CD4-positive, alpha-beta T cell treated with Interleukin-6 at 100 ng/mL for 8 hours (primary cell): ENCODE measurements at places on chromosomes 6 and 20.

DNA sequence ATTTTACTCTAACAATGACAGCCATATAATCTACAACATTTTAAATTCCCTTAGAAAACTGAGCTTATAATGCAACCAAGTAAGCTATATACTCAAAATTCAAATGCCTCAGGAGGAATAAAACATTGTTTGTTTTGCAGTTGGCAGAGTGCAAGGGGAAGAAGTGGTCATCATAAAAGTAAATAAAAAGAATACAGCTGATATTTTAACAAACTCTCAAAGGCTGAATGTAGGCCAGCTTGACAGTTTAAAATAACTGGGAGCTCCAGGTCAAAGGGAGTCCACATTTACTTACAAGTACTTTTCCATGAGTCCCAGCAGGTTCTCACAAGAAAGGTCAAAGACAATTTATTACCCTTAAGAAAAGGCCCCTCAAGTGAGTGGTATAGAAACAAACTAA is 589.8 kb downstream of the BCKDHB start:
- DNase-seq, result no peak

DNA sequence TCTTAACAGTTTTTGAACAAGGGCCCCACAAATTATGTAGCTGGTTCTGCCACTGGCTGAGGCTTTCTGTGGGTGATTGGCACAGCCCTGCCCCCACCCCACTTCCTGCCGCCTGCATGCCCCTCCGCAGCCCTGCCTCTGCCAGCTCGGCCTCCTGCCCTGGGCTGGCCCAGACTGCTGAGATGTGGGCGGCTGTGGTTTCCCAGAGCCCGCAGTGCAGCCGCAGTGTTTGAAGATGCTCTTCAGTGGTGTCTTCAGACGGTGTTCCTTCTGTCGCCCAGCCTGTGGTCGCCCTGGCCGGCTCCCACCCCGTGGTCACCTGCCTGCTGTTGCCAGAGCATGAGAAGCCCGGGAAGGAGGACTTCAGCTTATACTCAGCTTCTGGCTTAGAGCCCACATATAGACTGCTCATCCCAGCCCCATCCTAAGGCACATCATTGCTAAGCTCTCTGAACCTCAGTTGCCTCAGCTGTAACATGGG is 154.3 kb downstream of the VEGFA start:
- DNase-seq, result peak; percentile 36

DNA sequence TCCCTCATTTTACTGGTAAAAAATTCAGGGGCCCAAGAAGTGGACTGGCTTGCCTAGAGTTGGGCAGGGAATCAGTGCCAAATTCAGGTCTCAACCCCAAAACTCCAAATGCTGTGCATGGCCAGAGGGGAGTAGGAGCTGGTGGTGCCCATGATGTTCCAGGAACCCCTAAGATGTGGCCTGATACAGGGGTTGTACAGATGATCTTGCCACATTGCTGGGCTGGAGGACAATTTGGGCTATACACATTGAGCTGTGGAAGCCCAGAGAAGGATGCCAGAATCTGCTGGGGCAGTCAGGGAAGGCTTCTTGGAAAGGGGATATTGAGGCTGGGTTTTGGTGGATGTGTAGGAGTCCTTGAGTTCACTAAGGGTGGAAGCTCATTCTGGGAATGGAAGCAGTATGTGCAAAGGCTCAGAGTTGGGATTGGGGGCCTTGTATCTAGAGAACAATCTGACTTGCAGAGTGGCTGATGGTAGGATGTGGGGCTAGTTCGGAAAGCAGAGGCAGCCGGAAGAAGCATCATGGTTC is 38.0 kb upstream of the APCDD1L start:
- DNase-seq, result no peak

DNA sequence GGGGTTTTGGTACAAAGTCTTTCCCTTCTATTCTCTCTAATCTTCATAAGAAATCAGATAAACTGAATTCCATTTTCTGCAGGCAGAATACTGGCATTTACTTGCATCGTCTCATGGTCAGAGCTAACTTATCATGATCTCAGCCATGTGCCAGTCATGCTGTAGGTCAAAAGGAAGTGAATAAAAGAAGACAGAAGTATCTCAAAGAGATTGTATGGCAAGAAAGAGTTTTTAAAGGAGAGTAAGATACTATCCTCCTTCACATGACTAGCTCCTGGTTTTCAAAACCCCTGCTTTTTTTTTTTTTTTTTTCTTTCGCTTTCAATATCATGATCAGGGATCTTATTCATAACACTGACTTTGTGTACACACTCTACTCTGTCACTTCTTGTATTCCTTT is 398.3 kb downstream of the C6orf118 start:
- DNase-seq, result no peak

GRCh38 chr6:52707963-52708680 is 37.2 kb downstream of the TMEM14A start:
- DNase-seq, result no peak

DNA sequence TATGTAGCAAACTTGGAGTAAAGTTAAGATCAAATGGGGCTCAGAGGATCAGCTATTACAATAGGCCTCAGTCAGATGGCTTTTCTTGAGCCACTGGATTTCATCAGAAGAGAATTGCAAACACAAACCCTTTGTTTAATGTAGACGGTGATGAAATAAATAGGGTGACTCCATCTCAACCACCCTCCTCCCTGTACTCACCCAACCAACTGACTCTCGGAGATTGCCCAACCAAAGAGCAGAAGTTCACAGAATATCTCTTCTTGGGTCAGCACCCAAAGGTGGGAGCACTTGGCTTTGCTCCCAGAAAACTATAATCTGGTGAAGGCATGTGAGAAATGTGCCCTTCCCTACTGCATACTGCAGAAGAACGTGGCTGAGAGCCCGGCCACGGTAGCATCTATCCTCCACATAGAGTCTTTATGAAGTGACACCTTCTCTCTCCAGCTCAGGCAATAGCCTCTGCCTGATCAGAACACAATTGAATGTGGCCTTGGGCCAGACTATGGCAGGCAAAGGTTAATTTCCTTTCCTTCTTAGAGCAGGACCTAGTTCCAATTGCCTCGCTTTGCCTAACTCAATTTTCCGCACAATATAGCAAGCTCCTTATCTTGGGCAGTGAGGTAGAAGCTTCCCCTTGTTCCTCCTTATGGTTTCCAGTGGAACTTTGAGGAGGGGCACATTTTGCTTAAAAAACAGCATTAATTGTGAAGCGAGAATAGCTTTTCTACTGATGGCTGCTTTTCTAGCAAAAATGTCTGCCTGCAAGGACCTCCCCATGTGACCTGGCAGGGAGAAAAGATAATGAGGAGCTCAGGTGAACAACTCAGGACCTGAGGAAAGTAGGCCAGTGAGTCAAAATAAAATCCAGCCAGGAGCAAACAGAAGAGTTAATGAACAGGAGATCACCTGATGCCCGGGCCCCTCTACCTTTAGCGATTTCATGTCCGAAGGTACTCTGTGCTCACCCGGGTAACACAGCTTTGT is 79.4 kb downstream of the GFOD1 start:
- DNase-seq, result no peak

DNA sequence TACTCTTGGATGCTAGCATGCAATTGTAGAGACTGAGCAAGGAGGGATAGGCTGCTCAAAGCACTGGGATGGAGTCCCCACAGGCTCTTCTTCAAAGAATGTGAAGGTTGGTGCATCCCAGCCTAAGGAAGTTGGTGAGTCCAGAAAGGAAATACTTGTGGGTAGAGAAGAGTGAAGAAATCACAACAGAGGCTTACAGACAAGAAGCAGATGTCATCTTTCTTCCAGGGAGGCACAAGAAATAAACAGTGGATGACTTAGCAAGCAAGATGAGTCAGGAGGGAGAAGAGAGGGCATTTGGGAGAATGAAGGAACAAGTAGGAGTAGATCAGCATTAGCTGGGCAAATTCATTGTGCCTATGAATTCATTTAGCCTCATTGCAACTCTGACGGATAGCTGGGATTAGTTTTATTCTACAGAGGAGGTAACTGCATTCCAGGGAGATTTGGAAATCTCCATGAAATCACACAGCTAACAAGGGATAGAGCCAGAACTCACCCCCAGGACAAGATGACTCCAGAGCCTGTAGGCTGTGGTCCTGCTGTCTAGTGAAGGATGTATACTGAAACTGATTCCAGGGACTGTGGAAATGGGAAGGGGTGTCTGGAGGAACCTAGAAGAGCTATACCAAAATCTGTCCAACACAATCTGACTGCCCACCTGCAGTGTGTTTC is 125.8 kb upstream of the SPTLC3 start:
- DNase-seq, result no peak

DNA sequence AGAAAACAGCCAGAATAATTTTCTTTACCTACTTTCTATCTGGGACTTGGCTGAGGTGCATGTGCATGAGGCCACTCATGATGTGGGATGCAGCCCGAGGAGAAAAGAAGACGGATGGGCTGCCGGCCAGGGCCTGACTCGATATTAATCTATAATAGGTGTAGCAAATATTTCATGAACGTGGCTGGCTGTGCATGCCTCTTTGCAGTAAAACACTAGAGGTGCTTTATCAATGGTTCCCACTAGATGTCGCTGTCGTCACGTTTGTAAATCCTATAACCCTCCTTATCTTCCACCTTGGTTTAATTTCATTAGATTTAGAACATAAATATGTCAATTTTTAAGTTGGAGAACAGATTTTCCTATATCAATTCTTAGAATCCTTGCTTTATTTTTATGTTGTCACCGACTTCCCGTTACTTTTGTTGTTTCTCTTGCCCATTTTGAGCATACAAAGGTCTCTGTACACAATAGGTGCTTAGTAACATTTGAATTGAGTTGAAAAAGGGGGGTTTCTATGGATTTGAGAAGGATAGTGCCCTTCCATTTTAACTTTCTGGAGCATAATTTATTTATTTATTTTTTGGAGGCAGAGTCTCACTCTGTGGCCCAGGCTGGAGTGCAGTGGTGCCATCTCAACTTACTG is 19.6 kb upstream of the FERMT1 start:
- peak; percentile 29 for DNase-seq

DNA sequence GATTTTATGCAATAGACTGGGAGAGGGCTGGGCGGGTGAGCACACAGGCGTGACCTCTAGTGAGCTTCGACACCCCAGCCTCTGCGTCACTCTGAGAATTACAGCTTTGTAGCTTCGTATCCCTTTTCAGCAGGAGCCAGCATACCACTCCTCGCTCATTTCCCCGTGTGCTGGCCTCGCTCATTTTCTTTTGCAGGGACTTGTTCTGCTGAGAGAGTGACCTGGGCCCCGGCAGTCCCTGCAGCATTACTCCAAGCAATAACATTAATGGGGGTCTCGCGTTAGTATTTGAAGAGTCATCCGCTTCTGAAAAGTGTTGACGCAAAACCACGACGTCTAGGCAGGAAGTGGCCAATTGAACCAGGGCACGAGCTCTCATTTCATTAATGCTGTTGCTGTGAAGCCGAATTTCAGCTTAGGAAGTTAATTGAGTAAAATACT is 193.7 kb downstream of the QKI start:
- no peak for DNase-seq

GRCh38 chr6:121504227-121504626 is 68.8 kb downstream of the GJA1 start:
- DNase-seq, result no peak

DNA sequence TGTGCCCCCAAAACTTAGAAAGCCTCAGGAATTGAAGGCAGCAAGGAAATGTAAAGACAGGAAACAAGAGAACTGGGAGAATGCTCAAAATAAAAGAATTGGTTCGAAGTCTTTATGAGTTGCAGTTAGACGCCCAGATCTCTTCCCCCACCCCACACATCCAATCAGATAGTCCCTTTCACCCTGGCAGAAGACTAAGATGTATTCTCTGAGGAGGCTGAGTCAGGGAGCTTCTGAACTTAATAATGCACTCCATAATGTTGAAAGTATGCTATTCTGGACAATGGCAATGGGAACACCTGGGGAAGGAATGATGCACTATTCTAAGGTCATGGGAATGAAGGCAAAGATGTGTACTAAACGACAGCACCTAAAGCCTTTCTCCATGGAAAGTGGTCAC is 173.6 kb downstream of the MTFR2 start:
- DNase-seq, result no peak

DNA sequence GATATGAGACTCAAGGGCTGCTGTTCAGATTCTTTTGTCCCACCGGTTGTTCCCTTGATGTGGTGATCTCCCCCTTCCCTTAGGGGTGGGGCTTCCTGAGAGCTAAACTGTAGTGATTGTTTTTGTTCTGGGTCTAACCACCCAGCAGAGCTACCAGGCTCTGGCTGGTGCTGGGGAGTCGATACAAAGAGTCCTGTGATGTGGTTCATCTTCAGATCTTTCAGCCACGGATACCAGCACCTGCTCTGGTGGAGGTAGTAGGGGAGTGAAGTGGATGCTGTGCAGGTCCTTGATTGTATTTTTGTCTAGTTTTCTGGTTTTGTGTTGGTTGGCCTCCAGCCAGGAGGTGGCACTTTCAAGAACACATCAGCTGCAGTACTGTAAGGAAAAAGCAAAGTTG is 801.6 kb downstream of the EPHA7 start:
- DNase-seq, result no peak

- DNase-seq, result peak; percentile 55
Observed at GRCh38 chr20:36439040-36439730, 102.1 kb upstream of the MYL9 start.

GRCh38 chr6:52124126-52125121 is 37.0 kb upstream of the PKHD1 start:
- DNase-seq, result no peak

DNA sequence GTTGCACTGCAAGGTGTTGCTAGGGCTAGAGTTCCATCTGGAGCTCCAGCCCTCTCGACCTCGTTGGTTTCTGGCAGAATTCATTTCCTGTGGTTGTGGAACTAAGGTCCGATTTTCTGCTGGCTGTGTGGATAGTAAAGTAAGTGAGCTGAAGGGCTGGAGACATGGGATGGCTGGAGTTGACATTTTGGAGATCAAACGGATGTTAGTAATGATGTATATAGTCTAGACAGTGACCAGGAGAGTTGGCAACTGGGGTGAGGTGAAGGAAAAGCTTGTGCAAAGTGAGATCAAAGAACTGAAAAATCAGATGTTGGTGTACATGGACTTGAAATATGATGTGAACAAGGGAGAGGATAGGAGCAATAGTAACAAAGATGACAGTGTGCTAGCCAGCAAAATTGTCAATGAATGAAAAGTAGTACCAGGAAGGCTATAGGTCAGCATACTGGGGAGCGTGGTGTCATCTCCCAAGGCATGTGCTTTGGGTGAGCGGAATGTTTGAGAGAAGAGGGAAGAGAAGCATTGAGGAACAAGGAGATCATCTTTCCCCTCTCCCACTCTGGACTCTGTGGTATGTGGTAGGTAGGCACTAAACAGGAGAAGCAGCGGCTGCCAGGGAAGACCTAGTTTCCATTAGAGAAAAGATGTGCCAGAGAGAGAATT is 7.8 kb downstream of the QRSL1 start:
- DNase-seq, result no peak
